ENCODE measurements at places on chromosomes 2 and 18. TPM values are rescaled to one million over a fixed set of nuclear protein-coding genes. Genes with fewer than 3 reads are reported as not detected.
A peak's percentile ranks its signal among the peaks of the same experiment; 100 is the strongest.

LRATD1 gene
- total RNA-seq = 6.5 TPM

ZAP70 gene
- total RNA-seq = 1.2 TPM

FOXD4L1 gene
- 0.08 TPM for total RNA-seq

KRTCAP3 gene
- 28.3 TPM for total RNA-seq

C1QL2 gene
- total RNA-seq = not detected

CRYGC gene
- total RNA-seq = not detected

CCDC68 gene
- 4.2 TPM for total RNA-seq

B3GNT7 gene
- total RNA-seq = 10.3 TPM

KCNF1 gene
- total RNA-seq = 0.09 TPM

CASP10 gene
- total RNA-seq = 4.9 TPM

DNA sequence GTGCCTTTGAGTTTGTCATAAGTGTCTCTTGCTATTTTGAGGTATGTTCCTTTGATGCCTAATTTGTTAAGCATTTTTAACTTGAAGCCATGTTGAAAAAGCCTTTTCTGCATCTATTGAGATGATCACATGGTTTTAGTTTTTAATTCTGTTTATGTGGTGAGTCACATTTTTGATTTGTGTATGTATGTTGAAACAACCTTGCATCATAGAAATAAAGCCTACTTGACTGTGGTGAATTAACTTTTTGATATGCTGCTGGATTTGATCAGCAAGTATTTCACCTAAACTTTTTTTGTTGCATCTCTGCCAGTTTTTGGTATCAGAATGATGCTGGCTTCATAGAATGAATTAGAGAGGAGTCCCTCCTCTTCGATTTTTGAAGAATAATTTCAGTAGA lies 469.7 kb downstream of the CDH2 start:
- DNase-seq = no peak

DNA sequence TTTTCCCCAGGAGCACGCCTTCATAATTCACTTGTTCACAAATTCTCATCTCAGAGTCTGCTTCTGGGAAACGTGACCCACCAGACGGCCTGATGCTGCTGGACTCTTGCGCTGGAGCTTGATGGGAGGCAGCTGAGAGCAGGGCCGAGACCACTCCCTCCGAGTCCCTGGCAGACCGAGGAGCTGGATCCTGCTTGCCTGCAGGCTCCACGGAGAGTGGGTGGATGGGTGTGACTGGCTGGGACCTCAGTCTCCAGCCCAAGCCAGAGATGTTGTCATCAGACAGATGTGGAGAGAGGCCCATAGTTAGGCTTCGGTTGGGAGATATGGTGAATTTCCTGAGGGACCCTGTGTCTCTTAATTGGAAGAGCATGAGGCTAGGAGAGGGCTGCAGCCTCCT lies 76.4 kb downstream of the TSN start:
- no peak for DNase-seq

GRCh38 chr18:21179590-21180220 lies 62.3 kb upstream of the GREB1L start:
- no peak for DNase-seq

GRCh38 chr18:74012954-74013630 lies 134.5 kb downstream of the FBXO15 start:
- no peak for DNase-seq

DNA sequence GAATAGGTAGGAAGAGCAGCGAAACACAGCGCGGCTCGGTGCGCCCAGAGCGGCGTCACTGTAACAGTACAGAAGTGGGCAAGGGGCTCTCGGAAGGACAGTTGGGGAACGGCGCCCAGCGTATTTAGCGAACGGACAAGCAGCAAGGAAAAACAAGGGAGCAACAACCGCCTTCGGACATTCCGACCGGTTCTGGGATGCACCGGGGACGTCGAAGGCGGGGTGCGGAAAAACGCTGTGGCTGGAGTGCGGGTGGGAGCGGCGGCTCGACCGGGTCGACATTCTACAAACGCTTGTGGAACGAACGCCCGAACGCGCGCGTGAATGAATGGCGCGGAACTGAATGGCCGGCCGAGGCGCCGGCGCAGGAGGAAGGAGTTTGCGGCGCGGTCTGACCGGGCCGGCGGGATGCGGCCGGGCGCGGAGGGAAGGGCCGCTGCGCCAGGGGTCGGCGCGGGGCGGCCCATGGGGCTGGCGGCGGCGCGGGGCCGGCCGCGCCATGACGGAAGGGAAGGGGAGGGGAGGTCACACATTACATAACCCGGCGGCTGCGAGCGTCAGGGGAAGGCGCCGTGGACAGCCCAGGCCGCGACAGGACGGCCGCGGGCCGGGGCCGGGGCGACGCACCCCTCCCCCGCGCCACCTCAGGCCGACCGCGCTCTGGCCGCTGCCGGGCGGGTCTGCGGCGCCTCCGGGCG lies 605 bp downstream of the REV1 start:
- DNase-seq = peak; percentile 86

DNA sequence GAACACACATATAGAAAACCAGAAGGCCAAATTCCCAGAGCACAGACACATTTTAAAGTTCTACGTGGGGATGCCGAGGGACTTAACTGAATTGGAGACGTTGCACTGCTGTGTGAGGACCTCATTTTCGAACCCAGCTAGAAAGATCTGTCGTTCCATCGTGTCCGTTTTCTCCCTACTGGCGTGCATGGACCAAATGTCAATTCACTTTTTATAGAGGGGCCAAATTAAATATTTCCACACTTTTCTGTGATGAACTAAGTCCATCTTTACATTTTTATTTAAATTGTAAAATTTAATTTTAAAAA lies 692 bp upstream of the TSHZ1 start:
- DNase-seq = no peak

DNA sequence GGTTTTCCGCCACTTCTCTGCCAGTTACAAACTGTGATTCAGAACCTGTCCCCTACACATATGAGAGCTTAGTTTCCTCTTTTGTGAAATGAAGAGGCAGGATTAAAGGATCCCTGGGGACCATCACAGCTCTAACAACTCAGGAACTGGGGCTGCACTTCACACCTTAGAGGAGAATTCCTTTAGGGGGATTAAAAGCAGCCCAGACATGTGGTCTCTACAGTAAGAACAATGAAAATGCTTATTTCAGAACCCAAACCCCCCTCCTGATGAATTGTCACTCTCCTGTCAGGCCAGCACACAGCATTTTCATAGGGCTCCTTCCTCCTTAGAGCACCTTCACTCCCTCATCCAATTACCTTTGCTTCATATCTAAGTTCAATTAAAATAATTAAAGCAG lies 101.5 kb upstream of the NEDD4L start:
- DNase-seq = no peak

DNA sequence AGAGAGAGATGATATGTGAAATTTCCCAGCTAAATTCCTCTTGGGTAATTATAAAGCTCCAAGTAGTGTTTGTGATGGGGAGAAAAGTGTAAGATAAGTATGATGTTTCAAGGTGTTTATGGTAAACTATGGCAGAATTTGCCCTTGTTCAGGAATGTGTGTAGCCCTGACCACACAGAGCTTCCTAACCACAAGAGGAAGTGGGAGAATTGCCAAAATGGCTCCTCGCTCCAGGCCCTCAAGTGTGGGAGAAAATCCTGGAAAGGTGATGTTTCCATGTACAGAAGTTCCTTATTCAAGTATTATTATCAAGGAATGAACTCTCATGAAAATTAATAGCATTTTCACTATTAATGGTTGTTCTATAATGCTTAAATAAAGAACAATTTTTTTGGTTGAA lies 878.3 kb downstream of the TDRD15 start:
- DNase-seq = no peak

DNA sequence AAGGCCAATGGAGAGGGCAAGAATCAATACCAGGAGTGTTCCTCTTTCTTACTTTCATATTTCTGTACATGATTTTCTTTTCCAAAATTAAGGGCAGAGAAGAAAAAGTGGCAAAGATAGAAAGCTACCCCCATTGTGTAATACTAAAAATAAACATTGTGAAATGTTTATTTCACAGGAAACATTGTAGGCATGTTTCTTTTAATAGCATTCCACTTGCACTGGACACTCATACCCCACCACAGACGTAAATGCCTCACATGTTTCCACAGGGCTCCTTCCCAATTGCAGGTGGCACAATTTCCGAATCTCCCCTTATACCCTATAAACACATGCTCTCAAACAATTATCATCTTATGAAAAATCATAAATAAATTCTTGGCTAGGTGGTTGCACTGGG lies 645.1 kb upstream of the SETBP1 start:
- DNase-seq = no peak

- no peak for DNase-seq
Observed at GRCh38 chr2:177400337-177400923, 7.9 kb downstream of the AGPS start.

DNA sequence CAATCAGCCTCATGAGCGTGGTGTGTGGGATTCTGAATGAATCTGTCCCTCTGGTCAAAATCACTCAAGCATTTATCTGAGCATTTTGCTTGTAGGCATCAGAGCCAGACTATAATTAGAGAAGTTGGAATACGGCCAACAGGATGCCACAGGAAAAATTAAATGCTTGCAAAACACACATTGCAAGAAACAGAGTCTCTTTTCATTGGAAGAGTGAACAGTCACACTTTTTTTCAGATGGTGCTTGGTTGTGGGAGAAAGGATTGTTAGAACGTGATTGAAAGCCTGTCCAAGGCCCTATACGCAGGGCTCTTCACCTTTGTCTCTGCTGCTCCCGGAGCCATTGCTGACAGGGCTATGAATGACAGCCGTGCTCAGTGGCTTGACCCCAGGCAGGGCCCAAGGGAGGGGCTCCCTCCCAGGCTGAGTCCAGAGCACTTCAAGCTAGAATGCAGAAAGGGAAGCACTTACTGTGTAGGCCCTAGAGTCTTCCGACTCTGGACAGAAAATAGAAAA lies 59.8 kb downstream of the SNTG2 start:
- no peak for DNase-seq

DNA sequence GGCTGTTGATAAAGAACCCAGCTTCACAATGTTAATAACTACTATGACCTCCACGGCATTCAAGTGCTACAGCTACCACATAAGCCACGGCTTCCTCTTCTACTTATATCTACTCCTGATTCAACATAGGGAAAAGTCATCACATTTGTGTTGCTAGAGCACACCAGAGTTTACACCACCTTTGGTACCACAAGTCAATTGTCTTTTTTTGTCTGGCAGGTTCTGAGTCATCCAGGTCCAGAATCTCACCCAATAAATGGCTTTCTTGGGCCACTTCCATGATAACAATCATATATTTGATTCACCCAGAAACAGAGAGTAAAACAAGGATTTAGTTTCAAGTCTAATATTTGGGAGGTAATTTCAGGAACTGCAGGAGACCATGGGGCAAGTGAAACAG lies 480.2 kb downstream of the TMX3 start:
- DNase-seq = no peak

DNA sequence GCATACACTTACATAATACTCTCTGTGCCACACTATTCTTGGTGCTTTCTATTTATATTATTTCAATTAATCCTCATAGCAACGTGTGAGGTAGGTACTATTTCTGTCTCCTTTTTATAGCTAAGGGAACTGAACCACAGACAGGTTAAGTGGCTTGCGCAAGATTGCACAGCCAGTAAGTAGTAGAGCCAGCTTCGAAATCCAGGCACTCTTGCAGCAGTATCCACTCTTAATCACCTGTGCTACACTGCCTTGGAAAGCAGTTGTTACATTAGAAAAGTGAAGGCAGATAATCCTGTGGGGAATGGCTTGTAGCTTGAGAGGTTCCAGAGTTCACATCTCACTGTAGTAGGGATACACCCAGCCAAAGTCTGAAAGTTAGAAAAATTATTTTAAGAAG lies 198.3 kb downstream of the LDLRAD4 start:
- no peak for DNase-seq

Data from pancreas (tissue), 10 donors.